Dorsolateral prefrontal cortex (tissue), 122 donors: ENCODE measurements at places on chromosomes 11 and 22.

GRCh38 chr11:2719831-2720590, 20.2 kb upstream of the KCNQ1OT1 start:
- DNase-seq: no peak

- no peak for DNase-seq
Measured at GRCh38 chr11:134915212-134915611, 503.2 kb upstream of the B3GAT1 start.

GRCh38 chr11:128487978-128488377, 99.4 kb downstream of the ETS1 start:
- DNase-seq: no peak

DNA sequence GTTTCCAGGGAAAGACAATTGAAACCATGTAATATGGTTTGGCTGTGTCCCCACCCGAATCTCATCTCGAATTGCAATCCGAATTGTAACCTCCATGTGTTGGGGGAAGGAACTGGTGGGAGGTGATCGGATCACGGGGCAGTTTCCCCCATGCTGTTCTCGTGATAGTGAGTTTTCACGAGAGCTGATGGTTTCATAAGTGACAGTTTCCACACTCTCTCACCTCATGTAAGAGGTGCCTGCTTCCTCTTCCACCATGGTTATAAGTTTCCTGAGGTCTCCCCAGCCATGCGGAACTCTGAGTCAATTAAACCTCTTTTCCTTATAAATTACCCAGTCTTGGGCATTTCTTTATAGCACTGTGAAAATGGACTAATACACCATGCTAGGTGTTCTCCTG, 148.3 kb upstream of the CADM1 start:
- DNase-seq: no peak

GRCh38 chr22:39092111-39092862, 4.8 kb upstream of the APOBEC3H start:
- no peak for DNase-seq

- DNase-seq: no peak
Measured at GRCh38 chr11:14644226-14645014, 816 bp downstream of the PDE3B start.

DNA sequence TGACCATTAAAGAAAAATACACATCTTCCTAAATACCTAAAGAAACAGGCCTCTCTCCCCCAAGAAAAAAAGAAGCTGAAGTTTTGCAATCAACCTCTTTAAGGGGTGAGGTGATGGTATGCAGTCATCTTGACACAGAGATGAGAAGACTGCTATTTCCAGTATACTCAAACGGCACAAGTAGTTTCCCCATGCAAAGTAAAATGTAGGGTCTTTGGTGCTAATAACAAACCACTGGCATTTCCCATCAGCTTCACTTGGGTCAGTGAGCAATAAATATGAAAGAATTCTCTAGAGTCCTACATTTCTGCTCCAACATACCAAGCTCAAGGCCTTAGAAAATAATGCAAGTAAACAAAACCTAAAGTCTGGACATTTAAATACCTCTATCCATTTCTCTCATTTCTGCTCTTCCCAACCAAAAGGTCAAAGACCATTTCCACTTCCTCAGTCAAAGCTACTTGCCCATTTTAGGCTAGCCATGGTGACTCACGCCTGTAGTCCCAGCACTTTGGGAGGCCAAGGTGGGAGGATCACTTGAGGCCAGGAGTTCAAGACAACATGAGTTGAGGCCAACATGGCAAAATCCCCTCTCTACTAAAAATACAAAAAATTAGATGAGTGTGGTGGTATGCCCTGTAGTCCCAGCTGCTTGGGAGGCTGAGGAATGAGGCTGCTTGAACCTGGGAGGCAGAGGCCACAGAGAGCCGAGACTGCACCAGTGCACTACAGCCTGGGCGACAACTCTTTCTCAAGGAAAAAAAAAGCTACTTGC, 39.5 kb upstream of the CHRNA10 start:
- no peak for DNase-seq

DNA sequence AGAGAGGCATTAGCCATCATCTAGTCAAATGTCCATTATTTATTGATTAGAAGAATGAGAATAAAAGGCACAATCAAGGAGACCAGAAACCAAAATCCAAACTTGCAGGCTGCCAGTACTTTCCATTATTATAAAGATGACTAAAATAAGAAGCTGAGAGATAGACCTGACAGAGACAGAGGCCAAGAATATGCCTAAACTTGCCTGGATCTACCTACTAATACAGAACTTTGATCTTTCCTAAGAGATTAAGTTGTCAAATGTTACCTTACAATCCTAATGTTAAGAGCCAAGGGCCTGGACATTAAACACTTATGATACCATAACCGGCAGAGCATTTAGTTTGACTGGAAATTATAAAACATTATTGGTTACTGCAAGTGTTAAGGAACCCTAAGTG, 6.2 kb downstream of the LGR4 start:
- DNase-seq: no peak

GRCh38 chr22:30514252-30514651, 8.8 kb upstream of the SEC14L4 start:
- no peak for DNase-seq

GRCh38 chr11:60790726-60791125, 5.6 kb downstream of the MS4A10 start:
- no peak for DNase-seq

DNA sequence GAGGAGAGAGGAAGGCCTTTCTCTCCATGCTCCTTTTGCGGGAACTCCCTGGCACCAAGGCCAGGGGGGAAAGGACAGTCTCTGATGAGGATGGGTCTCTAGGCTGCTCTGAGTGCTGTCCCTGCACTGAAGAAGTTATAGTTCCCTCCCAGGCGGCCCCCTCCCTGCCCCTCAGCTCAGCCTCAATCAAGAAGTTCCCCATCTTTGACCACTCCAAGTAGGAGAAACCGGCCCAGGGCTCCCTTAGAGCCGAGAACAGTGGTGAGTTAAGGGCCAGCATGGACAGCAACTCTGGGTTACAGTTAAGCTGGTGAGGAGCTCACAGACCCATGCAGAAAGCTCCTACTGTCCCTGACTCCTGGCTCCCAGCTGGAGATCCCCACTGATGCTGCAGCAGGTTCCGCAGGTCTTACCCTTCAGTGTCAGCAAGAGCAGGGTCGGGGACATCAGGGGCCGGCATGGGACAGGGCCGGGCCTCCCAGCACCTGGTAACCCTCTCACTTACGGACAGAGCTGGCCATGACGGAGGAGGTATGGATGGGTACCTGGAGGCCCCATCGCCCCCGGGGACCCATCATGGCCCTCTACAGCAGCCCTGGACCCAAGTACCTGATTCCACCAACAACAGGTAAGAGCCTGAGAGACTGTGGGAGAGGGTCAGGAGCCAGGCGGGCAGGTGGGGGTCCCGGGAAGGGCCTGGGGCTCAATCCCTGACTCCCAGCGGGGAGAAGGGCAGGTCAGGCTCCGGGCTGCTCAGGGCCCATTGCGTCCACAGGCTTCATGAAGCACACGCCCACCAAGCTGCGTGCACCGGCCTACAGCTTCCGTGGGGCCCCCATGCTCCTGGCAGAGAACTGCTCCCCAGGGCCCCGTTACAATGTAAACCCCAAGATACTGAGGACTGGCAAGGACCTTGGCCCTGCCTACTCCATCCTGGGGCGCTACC, 4.2 kb downstream of the SCGB1C1 start:
- DNase-seq: peak; percentile 35

DNA sequence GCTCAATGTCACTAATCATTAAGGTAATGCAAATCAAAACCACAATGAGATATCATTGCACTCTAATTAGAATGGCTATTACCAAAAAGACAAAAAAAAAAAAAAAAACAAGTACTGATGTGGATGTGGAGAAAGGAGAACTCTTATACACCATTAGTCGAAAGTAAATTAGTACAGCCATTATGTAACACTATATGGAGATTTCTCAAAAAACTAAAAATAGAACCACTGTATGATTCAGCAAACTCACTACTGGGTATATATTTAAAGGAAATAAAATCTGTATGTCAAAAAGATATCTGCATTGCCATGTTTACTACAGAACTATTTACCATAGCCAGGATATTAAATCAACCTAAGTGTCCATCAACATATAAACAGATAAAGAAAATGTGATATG, 265.4 kb upstream of the ARHGAP20 start:
- DNase-seq: no peak
